Hair follicle dermal papilla cell (primary cell): ENCODE measurements at places on chromosomes 5 and 9. TPM values are rescaled to one million over a fixed set of nuclear protein-coding genes. Genes with fewer than 3 reads are reported as not detected.

Gene MARCOL
- total RNA-seq: not detected in 2 replicates

Gene ADAM19
- 28.7 and 32.3 TPM in 2 replicates for total RNA-seq

Gene CD274
- 2.9 and 4.5 TPM in 2 replicates for total RNA-seq

Gene PCDHGC4
- total RNA-seq: 6.3 and 6.5 TPM in 2 replicates

Gene DRD1
- total RNA-seq: under 0.01 and 0.36 TPM in 2 replicates

Gene NFIB
- 7.8 and 13.7 TPM in 2 replicates for total RNA-seq
